Hematopoietic multipotent progenitor cell treated with erythropoietin and hydrocortisone succinate and interleukin-3 and kit ligand, for 15 days (in vitro differentiated cells): ENCODE measurements at places on chromosomes 16 and 17.
A peak's percentile ranks its signal among the peaks of the same experiment; 100 is the strongest.

- DNase-seq = no peak
These were observed 11.8 kb upstream of the TMEM98 start for GRCh38 chr17:32916134-32916533.

DNA sequence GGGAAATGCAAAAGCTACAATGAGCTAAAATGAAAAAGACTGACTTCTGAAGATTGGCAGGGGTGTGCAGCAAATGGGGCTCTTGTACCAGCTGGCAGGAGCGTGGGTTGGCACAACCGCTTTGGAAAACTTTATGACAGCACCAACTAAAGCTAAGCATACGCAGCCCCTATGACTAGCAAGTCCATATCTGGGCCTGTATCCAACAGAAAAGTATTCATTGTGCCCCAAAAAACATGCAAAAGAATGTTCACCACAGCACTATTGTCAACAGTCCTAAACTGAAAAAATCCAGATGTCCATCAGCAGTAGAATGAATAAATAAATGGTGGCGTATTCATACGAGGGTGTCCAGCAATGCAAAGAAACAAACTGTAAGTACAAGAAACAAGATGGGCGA lies 22.6 kb upstream of the ITGA3 start:
- DNase-seq = no peak

DNA sequence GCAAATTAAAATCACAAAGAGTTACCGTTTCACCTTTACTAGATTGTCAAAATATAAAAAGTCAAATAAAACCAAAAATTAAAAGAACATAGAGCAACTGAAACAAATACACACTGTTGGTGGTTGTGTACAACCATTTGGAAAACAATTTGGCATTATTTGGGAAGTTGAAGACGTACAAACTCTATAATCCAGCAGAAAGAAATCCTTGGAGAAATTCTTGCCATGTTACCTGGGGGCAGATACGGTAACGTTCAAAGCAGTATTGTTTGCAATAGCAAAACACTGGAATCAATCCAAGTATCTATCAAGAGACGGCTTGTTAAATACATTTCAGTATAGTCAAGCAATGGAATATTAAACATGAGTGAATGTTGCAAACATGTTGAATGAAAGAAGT lies 56.7 kb downstream of the TBX4 start:
- no peak for DNase-seq

GRCh38 chr17:8997994-8998628 lies 23.2 kb upstream of the NTN1 start:
- peak; percentile 52 for DNase-seq

DNA sequence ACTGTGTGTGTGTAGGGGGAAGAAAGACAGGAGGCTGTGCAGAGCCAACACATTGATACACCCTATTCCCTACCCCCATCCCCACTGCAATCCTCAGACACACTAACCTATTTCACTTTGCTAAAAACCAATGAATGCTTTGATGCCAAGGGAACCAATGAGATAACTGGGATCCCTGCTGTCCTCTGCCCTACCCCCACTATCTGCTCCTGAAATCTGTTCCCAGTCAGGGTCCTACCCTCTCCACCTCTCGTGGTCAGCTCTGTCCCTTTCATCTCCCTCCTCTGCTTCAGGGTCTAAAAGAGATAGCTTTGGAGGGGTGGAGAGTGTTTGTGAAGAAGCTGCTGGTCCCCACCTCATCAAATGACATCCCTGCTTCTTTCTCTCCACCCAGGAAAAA lies 19.1 kb upstream of the SP6 start:
- no peak for DNase-seq

DNA sequence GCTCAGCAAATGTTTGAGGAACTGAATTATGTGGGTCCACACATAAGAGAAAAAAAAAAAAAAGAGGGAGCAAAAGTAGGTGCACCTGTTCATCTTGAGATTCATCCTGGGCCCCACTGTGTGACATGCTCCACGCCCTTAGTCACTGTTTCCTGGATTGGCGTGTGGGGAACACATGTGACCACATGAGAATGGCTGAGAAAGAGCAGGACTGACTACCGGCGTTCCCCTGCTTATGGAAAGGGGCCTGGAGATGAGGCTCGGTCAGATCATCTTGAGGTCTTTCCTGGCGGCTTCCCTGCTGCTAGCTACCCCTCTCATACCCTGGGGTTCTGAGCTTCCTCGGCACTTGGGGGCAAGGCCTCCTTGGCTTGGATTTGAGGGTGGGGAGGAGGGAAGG lies 3.9 kb downstream of the DEXI start:
- DNase-seq = no peak

DNA sequence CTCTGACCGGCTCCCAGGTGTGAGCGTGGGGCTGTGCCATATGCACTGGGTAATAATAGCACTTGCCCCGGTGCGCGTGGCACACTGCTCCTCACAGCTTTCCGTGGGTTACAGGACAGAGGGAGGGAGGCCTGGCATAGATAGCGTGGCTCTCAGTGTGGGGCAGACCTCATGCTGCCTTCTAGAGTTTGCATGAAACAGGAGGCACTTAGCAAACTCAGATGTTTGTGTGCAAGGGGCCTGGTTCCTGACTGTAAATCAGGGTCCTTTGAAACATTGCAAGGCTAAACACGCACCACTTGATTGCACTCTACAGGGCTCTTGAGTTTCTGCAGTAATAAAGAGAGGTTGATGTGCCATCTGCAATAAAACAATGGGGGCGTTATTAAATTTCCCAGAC lies 101.7 kb downstream of the RPTOR start:
- no peak for DNase-seq

- DNase-seq = no peak
These were observed 33.4 kb upstream of the MMD start for GRCh38 chr17:55454906-55455474.

GRCh38 chr17:76816590-76817135 lies 51.5 kb upstream of the MGAT5B start:
- DNase-seq = peak; percentile 54

GRCh38 chr16:57565461-57565860 lies 23.0 kb downstream of the ADGRG5 start:
- DNase-seq = no peak

DNA sequence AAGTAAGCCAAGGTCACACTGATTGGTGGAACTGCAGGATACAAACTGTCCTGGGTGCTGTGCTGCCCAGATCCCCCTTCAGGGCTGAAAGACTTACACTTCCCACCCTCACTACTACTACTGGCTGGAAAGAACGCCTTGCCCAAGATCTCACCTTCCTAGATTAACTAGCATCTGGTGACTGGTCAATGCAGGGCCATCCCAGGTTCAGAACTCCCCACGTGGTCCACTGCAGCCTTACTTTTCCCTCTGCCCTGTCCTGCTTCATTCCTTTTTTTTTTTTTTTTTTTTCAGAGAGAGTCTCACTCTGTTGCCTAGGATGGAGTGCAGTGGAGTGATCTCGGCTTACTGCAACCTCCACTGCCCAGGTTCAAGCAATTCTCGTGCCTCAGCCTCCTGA lies 2.3 kb upstream of the PDZD9 start:
- no peak for DNase-seq

DNA sequence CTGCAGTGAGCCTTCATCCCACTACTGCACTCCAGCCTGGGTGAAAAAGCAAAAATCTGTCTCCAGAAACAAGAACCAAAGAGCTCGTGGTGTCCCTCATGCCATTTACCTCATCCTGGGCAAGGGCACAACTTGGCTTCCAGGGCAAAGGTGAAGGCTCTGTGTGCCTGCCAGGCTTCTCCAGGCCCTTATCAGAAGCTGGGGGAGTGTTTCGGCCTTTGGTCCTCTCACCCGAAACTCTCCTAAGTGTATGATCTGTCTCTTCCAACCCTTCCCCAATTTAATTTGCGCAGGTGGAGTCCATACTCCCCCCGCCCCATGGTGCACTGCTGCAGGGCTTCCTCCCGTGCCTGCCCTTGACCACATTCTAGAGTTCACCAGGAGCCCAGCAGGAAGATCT lies 1.1 kb downstream of the CES2 start:
- no peak for DNase-seq

- DNase-seq = no peak
These were observed 4.4 kb downstream of the TRAP1 start for GRCh38 chr16:3712861-3713372.

DNA sequence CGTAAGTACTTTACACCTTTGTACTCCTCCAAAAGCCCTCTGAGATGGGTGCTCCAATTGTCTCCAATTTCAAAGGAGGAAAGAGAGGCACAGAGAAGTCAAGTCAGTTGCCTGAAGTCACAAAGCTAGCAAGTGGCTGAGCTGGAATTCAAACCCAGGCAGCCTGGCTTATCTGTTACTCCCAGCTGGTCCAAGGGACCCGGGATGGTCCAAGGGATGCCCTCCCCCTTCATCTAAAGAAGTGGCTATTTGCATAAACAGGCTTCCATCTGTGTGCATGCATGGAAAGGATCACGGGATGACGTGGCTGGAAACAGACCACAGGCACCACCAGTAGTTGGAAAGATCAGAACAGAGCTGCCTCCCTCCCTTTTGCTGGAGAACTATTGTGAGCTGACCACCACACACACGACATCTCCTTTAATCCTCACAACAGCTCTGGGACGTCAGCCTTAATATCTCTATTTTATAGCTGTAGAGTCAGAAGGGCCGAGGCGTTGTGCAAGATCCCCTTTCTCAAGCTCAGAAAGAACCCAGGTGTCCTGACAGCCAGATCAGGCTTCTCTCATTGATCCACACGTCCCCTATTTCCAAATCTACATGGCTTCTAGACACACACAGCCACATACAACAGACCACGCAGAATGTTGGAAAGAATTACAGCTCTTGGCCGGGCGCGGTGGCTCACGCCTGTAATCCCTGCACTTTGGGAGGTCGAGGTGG lies 10.9 kb upstream of the COL1A1 start:
- no peak for DNase-seq

- DNase-seq = peak; percentile 91
These were observed at the start of the genes GNPTG and TSR3 for GRCh38 chr16:1351582-1352362. TSS of gene GNPTG (plus strand) at chr16:1351931. CDS start at chr16:1351966, 35 bp downstream. TSS of gene TSR3 (minus strand) at chr16:1351878. CDS start at chr16:1351804, 74 bp downstream.

GRCh38 chr17:57408071-57408811 lies 151.9 kb downstream of the MSI2 start:
- no peak for DNase-seq

- no peak for DNase-seq
These were observed 19.7 kb downstream of the G6PC1 start for GRCh38 chr17:42920106-42920900.

DNA sequence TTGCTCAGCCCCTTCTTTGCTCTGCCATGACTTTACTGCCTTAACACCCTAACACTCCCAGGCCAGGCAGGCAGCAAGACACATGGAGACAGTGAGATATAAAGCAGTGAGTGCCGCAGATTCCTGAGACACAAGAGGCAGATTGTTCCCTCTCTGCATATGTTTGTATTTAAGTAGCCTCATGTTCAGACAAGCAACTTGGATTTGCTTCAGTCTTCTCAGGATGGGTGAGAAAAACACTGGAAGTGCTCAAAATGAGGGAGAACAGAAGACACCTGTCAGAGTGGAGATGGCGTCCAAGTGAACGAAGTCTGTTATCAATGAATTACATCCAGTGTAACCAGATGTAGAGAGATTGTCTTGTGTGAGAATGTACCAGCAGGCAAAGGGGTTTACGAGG lies 86.8 kb downstream of the CES1 start:
- DNase-seq = no peak

GRCh38 chr17:3935825-3936355 lies 19.6 kb upstream of the P2RX1 start:
- DNase-seq = no peak

- DNase-seq = peak; percentile 34
These were observed 1.2 kb downstream of the NGFR start for GRCh38 chr17:49496183-49496866.

DNA sequence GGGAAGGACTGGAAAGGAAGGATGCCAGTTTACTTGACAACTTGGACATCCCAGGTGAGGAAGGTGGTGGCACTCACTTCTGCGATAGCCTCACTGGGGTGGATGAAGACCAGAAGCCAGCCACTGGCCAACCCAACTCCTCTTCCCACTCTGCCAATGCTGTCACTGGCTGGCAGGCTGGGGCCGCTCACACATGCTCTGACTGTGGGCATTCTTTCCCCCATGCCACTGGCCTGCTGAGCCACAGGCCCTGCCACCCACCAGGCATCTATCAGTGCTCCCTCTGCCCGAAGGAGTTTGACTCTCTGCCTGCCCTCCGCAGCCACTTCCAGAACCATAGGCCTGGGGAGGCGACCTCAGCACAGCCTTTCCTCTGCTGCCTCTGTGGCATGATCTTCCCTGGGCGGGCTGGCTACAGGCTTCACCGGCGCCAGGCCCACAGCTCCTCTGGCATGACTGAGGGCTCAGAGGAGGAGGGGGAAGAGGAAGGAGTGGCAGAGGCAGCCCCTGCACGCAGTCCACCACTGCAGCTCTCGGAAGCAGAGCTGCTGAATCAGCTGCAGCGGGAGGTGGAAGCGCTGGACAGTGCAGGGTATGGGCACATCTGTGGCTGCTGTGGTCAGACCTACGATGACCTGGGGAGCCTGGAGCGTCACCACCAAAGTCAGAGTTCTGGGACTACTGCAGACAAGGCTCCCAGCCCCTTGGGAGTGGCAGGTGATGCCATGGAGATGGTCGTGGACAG lies 4.5 kb downstream of the ZNF646 start:
- DNase-seq = no peak

DNA sequence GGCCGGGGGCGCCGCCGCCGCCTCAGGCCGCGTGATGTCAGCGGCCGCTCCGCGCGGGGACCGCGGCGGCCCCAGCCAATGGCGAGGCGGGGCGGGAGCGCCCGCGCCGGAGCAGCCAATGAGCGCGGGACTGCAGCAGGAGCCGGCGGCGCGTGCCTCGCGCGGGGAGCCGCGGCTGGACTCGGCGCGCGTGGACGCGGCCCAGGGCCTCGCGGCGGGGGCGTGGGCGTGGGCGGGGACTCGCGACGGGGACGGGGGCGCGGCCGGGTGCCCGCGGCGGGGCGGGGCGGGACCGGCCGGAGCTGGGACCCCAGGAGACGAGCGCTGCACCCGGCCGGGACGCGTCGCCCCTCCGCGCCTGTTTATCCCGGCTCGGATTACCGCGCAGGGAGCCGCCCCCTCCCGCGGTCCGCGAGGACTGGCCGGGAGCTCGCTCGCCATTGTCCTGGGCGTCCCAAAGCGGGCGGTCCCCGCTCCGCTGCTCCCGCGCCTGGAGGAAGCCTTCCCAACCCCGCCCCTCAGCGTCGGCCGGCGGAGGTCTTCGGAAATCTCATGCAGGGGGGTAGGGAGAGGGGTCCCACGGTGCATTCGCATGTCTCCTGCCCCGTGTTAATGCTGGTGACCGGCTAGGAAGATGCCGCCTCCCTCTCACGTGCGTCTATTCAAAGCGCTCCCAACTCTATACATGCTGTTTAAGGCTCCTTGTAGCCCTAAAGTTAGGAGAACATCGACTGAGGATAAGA lies at the start of gene RNF157:
RNF157 (minus strand) TSS at position 33 of the 743 bp plus-strand sequence. CDS start 253 bp downstream, outside the sequence.
- no peak for DNase-seq

DNA sequence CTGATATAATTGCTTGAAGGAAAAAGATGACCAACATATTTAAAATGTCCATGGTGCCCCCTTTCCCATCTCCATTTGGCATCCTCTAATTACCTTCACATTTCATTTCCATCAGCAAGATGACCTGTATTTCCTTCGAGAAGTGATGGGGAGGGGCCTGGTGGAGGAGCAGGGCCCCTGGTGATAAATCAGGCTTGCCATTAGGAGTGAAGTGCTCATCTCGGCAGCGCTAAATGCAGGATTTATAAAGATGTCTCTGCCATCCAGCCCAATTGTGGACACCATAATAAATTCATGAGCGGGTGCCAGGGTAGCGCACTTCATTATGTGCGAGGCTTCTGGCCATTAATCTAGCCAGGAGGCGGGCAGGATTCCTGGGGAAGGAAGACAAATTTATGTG lies 101.5 kb upstream of the IRX6 start:
- no peak for DNase-seq
